Left renal cortex interstitium (tissue), 4 donors: ENCODE measurements at places on chromosomes 11 and 22.

DNA sequence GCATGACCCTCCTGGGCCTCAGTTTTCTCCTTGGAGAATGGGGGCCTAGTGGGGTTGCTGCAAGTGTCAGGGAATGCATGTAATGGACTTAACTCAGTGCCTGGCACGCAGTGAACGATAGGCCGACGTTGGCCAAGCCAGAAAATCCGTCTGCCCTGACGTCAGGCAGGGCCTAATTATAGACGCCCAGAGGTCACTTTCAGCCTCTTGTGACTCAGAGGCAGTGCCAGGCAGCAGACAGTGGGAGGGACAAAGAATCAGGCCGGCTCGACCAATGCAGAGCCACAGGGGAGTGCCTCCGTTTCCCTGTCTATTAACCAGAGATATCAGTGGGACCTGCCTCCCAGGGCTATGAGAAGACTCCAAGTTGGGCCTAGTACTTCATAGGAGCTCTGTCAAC, 115.0 kb downstream of the MN1 start:
- DNase-seq = no peak

GRCh38 chr22:28180804-28181731, 262.0 kb upstream of the PITPNB start:
- no peak for DNase-seq

DNA sequence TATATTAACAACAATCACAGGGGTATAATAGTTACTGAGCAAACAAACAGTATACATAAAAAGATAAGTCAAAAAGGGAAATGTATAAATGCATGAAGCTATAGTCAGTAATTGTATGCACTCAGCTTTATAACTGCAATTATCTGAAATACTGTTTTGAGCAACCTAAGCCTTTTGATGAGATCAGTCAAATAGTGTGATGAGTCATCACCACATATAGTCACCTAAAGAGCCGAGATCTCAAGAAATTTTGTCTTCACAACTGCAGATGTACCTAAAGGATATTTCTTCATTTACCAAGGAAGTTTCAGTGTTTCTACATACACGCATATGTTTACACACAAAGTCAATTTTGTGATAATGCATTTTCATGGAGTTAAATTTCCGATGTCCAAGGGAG, 5.4 kb upstream of the OR51A2 start:
- no peak for DNase-seq

GRCh38 chr22:37203354-37204044, 8.8 kb downstream of the SSTR3 start:
- DNase-seq = no peak

GRCh38 chr22:37188901-37189466, 937 bp upstream of the C1QTNF6 start:
- DNase-seq = no peak

DNA sequence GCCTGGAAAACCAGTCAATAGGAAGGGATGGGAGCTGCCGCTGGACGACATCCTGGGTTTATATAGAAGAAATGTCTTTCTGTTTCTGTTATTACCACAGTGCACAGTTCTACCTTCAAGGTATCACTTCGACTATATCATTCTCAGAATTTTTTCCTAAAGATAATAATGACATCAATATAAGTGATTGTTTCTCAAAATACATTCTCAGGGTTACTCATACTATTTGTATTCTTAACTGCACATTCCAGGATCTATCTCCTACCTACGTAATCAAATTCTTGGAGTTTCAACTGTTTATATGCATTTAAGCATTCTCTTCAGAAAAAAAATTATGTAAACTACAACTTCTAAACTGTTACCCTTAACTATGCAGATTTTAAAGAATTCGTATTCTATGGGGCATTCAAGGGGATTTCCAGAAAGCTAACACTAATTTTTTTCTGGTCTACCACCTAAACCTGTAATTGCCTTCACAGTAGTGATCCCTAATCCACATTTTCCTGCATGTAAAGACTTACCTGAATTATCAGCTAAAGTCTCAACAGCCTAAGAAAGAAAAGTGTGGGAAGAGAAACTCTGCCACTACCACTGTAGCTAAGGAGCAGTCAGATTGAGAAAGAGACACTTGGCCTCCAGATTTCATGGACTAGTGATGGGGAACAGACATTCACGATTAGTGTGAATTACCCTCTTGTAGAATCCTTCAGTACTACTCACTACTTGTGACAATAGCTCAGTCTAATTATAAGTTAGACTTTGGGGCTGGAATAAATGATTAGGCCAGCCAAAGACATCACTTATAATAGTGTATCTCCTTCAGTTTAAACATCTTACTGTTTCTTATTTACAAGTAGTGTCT, at the start of gene OR51B5:
OR51B5 (minus strand) TSS at position 51 of the 862 bp plus-strand sequence; CDS start at position 51, 0 bp downstream.
- no peak for DNase-seq

DNA sequence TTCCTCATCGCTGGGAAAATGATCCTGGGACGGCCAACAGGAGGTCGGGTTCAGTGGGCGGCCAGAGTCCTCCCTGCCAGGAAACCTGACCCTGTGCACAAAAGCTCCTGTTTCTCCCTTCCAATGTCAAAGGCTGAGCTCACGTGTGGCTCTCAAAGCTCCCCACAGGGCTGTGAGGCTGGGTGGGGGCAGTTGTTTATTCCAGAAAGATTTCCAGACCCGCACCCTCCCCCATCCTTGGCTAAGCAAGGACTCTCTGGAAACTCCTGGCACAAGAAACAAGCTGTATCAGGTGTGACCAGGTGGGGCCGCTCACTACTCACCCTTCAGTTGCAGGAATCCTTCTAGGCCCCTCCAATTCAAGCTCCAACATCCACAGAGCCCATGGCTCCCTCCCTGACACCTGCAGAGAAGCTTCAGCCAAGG, 131.9 kb downstream of the SHANK2 start:
- peak; percentile 53 for DNase-seq

GRCh38 chr11:66484806-66485380, 4.7 kb downstream of the DPP3 start:
- DNase-seq = no peak

- DNase-seq = no peak
These were observed 44.9 kb downstream of the WNT11 start for GRCh38 chr11:76161261-76161961.

GRCh38 chr11:78909386-78909785, 334.7 kb upstream of the NARS2 start:
- DNase-seq = no peak

- DNase-seq = no peak
These were observed 169.0 kb downstream of the TBC1D22A start for GRCh38 chr22:46931414-46931813.

- DNase-seq = no peak
These were observed 7.6 kb downstream of the SLC39A13 start for GRCh38 chr11:47415949-47416472.

DNA sequence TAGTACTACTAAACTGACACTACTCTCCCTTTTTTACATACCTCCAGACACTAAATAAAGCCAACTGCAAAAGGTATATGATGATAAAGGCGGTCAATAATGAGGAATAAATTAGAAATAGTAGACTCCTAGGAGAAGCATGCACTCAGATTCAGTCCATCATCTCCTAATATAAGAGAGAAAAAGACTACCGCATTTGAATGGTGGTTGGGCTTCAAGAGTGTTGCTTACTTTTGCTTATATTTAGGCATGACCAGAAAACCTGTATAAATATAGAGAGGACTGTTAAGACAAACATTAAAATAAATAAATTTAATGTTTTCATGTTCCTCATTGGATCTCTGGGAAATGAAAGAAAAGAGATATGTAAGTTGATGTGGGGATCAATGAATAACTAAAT, 1137.0 kb downstream of the FAM181B start:
- DNase-seq = peak; percentile 32

GRCh38 chr11:80958987-80959386, 1518.2 kb upstream of the TENM4 start:
- no peak for DNase-seq

DNA sequence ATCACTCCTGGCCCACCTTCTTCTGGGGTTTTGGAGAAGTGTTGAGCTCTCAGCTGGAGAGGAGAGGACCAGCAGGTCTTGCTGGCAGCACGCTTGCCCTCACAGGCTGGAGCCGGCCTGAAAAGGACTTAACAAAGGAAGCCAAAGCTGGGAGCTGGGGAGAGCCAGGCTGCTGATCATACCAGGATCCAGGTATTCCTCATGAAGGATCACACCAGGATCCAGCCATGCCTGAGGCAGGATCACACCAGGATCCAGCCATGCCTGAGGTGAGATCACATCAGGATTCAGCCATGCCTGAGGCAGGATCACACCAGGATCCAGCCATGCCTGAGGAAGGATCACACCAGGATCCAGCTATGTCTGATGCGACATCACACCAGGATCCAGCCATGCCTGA, 17.0 kb downstream of the MRGPRD start:
- no peak for DNase-seq

DNA sequence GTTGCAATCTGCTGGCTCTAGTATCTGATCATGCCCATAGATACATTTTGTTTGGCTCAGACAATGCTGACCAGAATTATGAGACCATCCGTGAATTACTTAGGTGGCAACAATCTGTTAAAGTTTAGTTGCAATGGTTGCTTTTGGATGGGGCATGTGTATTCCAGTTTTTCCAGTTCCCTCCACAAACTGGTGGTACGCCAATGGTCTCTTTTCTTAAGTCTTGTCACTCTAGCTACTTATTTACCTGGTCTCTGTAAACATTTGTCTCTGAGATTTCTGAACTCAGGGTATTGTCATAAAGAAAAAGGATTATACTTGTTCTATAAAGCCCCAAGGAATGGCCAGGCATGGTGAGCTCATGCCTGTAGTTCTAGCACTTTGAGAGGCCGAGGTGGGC, 65.9 kb downstream of the PGR start:
- DNase-seq = no peak

GRCh38 chr11:117662671-117663269, 134.2 kb downstream of the DSCAML1 start:
- DNase-seq = no peak

DNA sequence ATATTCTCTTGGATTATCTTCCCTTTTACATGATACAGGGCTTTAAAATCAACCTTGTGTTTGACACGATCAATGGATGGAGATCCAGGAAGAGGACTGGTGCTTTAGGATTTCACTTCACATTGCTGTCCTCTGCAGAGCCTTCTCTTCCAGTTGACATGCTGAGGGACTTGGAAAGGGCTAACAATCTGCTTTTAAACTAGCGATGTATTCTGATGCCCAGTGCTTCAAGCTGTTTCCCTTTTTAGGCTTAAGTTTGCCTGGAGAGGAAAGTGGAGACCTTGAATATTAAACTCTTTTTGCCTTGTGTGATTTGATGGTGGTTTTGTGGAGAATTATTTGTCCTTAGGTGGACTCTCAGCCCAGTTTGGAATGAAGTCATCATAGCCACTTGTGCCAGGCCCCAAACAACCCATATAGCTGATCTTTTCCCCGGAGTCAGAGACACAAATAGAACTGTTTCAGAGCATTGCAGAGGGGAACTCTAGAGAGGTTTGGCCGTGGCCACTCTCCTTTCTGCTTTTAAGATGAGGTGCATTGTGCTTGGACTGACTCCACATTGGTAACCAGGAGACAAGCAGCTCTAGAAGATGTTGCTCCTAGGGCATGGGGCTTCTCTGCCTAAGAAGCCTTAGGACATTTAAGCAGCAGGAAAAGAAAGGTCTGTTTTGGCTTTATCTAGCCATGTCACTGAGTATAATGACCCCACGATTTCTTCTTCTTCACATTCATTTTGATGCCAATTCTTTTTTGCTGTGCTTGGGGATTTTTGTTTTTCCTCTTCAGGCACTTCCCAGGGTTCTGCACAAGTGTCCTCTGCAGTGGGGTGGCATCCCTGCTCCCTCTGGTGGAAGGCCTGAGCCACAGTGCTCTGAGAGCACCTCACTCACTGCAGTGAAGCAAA, 152.8 kb downstream of the NCAM1 start:
- DNase-seq = no peak

GRCh38 chr11:110968348-110969062, 256.3 kb upstream of the ARHGAP20 start:
- DNase-seq = no peak

GRCh38 chr11:126871792-126872191, 128.8 kb downstream of the KIRREL3 start:
- DNase-seq = no peak

GRCh38 chr11:127521413-127521812, 520.8 kb upstream of the KIRREL3 start:
- no peak for DNase-seq
